ENCODE measurements at places on chromosomes 5 and 9.

GRCh38 chr5:127931396-127931795, 152.2 kb upstream of the SLC12A2 start:
- ATAC-seq = no peak

GRCh38 chr5:123089914-123090660, 1.0 kb downstream of the PRDM6 start:
- no peak for ATAC-seq

DNA sequence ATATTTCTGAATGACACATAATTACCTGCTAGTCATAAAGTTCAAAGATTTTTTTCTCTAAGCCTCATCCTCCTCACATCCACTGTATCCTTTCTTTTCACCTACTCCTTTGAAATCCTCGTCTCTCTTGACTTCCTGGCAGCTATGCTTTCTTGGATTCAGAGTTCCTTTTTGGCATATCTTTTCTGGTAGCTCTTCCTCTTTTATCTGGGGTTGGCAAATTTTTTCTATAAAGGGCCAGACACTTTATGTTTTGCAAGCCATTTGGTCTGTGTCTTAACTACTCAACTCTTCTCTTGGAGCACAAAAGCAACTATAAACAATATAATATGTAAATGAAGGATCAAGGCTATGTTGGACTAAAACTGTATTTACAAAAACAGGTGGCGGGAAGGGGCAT, 197.5 kb downstream of the KIAA0825 start:
- no peak for ATAC-seq

DNA sequence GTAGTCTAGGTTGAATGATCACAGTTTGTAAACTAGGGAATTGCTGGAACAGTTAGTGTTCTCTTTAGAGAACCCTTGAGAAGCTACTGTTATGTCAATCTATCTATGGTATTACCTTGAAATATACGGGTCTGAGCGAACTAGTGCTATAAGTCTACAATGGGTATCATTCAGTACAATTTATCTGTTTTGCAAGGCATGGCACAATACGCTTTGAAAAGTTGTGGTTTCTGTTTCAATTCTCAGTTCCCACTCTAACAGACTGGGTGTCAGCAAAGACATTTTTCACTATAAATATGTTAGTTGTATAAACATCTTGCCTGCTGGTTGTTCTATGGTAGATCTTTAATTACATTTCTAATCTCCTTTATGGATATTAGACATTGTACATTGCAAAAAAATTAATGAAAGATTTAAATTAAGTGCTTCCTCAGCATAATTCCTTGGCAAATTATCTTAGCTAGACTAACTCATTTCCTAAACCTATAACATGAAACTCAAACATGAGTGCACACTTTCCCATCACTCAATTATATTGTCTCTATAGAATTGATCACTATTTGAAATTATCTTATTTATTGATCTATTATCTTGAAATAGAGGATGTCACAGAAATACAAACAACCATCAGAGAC, 24.9 kb upstream of the SLCO6A1 start:
- no peak for ATAC-seq

- no peak for ATAC-seq
These were observed 260.2 kb upstream of the IRX2 start for GRCh38 chr5:3011764-3012017.

DNA sequence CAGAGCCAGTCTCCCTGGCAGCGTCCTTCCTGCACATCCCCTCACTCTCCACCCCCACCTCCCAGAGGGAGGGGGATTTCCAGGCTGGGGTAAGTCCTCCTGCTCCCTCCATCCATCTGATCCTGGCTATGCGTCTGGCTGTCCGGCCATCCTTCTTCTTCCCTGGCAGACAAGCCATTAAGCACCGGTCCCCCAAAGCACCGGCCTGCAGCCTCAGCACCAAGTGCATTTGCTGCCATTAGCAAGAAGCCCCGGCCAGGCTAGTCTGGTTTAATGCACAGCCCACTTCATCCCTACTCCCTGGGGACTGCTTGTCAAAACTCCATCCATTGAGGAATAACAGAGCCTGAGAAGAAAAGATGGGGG, 208.7 kb upstream of the IER5L start:
- ATAC-seq = no peak

DNA sequence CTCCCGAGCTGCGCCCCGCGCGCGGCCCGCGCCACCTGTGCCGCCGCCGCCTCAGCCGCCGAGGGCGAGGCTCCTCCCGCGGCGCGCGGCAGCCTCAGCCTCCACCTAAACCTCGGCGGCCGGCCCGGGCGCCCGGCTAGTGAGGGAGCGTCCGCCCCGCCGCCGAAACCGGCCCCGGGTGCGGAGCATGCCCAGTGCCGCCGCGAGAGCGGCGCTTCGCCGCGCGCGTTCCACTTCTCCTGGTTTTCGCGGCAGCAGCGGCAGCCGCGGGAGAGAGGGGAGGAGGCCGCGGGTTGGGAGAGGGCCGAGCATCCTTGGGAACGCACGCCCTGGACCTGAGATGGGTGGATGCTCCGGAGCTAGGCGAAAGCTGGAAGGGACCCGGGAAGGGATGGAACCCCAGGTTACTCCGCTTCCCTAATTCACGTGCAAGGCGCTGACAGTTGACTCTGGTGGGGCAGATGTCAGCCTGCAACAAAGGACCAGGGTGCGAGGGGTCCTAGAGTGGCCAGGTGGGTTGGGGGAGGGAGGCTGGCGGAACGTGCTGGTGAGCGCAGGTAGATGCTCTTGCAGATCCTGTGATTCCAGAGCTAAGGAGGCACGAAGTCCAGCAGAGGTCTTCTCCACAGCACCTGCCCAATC, at the start of gene CTNND2:
Gene CTNND2, minus strand, starts transcription at position 182 of the 642 bp plus-strand sequence. CDS start 593 bp downstream, outside the sequence.
- ATAC-seq = no peak

- ATAC-seq = no peak
These were observed 31.9 kb downstream of the ICE1 start for GRCh38 chr5:5454391-5454790.

- no peak for ATAC-seq
These were observed 125.0 kb upstream of the TLE4 start for GRCh38 chr9:79446523-79447307.

DNA sequence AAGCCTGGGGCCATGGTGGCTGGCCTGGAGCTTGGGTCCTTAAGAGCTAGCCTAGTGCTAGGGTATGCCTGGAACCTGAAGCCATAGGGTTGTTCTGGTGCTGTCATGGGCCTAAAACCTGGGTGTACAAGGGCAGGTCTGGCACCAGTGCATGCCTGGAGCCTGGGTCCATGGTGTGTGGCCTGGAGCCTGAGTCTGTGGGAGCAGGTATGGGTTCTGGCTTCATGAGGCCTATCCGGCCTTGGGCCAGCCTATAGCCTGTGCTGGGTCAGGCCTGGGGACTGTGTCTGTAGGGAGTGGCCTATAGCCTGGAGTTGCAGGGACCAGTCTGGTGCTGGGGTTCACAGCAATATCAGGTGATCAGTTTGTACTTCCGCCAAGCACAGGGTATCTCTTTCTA, 347.2 kb upstream of the MEF2C start:
- ATAC-seq = no peak

GRCh38 chr9:98256756-98257155, 1.3 kb upstream of the TBC1D2 start:
- no peak for ATAC-seq

GRCh38 chr5:27083449-27084415, 45.3 kb upstream of the CDH9 start:
- no peak for ATAC-seq

- ATAC-seq = no peak
These were observed 37.9 kb downstream of the CDC14B start for GRCh38 chr9:96581786-96582185.

DNA sequence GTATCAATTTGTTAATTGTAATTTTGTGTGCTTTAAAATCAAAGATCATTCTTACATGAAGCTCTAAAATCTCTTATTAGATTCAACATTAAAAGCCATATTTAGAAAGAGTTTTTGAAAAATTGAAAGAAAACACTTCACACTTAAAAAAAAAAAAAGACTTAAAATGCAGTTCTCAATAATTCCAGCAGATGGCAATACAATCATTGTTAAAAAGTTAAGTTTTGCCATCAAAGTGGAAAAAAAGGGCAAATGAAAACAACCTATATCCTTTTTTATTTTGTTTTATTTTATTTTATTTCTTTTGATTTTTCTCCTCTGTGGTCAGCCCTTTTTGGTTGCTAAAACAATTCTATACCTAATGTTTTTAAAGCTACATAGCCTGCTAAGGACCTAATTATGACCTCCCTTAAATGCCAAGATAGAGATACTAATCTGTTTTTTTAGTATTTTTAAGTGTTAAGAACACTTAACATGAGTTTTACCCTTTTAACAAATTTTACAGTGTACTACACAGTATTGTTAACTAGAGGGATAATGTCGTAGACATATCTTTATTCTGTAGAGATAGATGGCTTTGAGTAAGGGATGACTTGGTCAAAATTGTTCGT, 154.2 kb upstream of the DAB2 start:
- no peak for ATAC-seq

- no peak for ATAC-seq
These were observed 4.1 kb downstream of the FAM78A start for GRCh38 chr9:131272212-131272611.

DNA sequence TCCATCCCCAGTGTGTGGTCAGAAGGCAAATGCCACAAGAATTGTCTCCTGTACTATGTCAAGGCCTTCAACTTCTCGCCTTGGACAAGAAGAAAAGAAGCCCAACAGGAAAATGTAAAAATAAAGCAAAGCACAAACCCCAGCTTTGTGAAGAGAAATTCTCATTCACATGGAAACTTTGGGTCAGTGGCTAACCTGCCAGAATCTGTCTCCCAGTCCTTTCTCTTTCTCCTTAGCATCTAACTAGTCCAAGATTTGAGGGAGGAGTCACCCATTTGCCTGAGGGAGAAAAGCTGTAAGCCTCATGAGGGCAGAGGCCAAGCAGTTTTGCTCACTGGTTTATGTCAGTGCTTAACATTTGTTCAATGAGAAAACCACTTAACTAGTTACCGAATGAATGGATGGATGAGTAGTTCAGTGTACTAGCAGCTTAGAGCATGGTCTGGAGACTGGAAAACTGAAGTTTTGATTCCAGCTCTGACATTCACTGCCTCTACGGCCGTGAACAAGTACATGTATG, 36.0 kb downstream of the ADAM19 start:
- ATAC-seq = no peak

DNA sequence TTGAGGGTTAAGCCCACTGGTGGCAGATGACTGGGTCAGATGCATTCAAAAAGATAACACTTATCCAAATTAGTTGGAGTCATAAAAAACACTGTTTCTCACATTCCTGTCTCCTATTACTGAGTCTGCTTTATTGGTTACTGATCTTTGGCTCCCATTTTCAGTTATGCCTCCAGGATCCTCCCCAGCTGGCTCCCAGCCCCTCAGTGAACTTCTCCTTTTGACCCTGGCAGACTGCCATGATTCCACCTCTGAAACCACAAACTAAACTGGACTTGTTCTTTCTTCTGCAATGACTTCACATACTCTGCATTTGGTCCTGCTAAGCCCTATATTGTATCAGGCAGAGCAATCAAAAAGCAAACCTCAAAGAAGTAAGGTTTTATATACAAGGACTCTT, 860.8 kb upstream of the DMAC1 start:
- ATAC-seq = no peak

GRCh38 chr9:2159521-2160454, 144.6 kb downstream of the SMARCA2 start:
- ATAC-seq = no peak

GRCh38 chr5:68962757-68963484, 130.9 kb upstream of the SLC30A5 start:
- no peak for ATAC-seq

GRCh38 chr5:1000329-1000728, 8.3 kb upstream of the NKD2 start:
- ATAC-seq = no peak

GRCh38 chr9:98039607-98040017, 16.9 kb upstream of the NANS start:
- no peak for ATAC-seq

DNA sequence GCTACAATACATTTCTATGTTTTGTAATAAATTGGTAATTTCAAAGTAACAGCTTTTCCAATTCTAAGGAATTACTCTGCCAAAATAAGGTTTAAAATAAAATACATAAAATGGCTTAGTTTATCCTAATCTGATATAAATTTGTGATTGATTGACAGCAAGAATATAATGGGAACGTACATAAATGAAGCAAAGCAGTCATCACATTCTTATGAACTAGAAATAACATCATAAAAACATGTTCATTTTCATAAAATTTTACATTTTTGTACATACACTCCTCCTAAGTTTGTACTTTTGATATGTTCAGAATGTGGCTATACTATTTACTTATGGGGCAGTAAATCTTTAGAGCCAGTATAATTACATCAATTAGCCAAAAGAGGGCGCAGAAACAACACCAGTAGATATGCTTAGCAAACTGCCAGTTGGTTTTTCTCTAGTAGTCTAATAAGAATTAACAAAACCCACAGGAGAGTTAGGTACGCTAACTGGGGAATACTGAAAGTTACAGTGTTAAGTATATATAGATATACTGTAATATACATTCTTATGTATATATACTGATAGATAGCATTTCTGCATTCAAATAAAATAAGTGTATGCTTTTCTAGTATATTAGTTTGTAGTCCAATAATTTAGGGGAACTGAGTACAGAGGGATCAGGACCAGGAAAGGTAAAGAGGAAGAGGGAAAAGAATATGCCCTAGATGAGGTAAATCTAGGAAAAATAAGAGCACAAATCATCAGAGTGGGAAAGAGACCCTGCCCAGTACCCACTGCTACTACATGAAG, 76.8 kb downstream of the ZDHHC21 start:
- ATAC-seq = no peak

DNA sequence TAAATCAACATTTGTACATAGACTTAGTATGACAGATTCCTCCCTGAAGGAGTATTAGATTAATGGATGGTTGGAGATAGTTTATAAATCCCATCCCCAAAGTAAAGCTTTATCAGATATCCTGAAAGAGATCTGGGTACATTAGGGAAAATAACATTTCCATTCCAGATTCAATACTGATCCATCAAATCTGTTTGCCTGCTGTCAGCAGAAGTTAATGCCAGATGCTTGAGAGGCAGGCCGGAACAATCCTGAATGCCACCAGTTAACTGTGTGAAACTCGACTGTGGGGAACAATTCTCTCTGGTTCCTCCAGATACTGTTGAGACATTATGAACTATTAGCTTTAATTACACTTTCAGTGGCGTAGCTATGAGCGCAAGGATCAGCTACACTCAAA, 1166.8 kb downstream of the MAT2B start:
- ATAC-seq = no peak

GRCh38 chr9:121748074-121748473, 96.6 kb downstream of the DAB2IP start:
- ATAC-seq = peak; percentile 22

GRCh38 chr5:39446231-39446630, 21.5 kb upstream of the DAB2 start:
- ATAC-seq = no peak

Measured in activated CD4-positive, CD25-positive, alpha-beta regulatory T cell treated with anti-CD3 and anti-CD28 coated beads, Interleukin-2, amount 50 U/mL, for 24 hours (primary cell).